ENCODE measurements at places on chromosomes 12 and 14.

GRCh38 chr12:4012073-4012472 lies 138.9 kb upstream of the PARP11 start:
- DNase-seq: no peak

- no peak for DNase-seq
These were observed 202.8 kb downstream of the ANO2 start for GRCh38 chr12:5742258-5742657.

DNA sequence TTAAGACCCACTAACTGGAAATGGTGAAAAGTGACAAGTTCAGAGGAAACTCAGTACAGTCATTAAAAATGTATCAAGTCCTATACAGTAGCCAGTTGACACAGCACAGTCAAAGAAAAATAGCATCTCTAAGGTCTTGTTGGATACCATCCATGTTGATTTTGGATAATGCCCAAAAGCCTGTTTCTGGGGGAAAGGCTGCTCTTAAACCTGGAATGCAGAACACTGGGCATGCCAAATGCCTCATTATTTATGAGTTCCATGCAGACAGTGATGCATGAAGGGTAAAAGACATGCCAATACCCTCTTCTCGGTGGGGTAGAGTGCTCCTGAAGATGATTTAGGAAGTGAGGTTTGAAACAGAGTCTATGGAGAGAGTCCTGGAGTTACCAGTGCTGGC lies 29.6 kb downstream of the KCNK13 start:
- no peak for DNase-seq

DNA sequence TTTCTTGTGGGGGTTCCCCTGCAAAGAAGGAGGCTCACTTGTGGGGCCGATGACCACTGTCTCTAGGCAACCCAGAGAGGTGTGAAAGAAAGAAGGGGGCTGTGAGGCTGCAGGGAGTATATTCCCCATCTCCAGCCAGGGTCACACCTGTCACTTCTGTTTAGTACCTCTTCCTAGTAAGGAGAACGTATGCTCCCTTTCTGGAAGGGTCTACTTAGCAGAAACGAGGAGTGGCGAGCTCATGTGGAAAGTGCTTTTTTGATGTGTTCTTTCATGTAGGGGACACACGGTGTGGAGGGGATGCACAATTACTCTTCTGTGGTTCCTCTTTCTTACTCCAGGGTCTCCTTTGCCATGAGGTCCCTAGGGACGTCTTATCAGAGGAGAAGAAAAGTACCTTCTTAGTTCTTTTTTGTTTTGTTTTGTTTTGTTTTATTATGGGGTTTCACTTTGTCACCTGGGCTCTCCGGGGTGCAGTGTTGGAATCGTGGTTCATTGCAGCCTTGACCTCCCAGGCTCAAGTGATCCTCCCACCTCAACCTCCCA lies 58.3 kb downstream of the PRKCH start:
- DNase-seq: no peak

DNA sequence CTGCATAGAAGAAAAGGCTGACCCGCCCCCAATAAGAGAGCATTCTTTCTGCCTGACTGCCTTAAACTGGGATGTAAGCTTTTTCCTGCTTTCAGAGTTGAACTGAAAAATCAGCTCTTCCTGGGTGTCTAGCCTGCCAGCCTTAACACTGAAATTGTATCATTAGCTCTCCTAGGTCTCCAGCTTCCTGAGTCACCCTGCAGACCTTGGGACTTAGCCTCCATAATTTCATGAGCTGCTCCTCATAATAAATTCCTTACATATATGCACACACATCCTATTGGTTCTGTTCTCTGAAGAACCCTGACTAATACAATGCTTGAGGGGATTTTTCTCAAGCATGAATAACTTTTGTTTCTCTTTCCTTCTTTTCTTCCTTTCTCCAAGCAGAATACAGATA lies 76.4 kb upstream of the FAR2 start:
- no peak for DNase-seq

DNA sequence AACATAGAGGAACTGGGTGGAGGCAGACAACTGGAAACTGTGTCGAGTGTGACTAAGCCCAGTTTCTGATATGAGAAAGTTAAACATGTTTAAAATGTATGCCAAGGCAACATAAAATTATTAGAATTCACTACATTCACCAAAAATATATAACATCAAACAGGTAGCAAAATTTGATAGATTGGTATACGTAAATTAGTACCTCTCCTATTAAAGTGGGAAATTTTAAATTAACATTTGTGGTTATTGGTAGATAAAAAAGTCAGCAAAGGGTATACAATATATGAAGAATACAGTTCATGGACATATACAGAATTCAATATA lies 53.0 kb downstream of the CCDC91 start:
- DNase-seq: no peak
